KBM-7 (cell line): ENCODE measurements at places on chromosomes 5 and 9.

- DNase-seq, result no peak
Measured at GRCh38 chr9:130450344-130451003, 5.7 kb downstream of the ASS1 start.

GRCh38 chr5:67732471-67732870, 483.1 kb upstream of the PIK3R1 start:
- DNase-seq, result no peak

- DNase-seq, result peak; percentile 11
Measured at GRCh38 chr5:14937254-14937653, 65.7 kb upstream of the ANKH start.

DNA sequence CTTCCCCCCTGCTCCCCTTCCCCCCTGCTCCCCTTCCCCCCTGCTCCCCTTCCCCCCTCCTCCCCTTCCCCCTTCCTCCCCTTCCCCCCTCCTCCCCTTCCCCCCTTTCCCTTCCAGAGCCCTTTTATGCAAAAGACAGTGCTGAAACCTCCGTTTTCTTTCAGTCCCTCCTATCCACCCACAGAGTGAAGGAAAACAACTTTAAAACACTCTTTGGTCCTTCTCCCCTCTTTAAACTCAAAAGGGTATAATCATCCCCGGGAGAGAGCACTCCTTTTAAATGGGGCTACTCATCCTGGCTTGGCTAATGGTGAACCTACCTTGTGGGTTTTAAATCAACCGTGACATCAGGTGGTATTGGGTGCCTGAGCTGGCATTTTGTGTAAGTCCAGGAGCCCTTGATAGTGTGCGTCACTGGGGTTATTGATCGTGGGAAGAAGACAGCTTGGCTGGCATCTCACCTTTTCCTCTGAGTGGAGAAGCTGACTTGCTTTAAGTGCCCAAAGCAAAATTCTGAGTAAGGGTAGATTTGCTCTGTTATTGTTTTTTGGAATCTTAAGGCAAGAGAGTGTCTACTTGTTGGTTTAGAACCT, 2.7 kb downstream of the LARP1 start:
- no peak for DNase-seq

- DNase-seq, result peak; percentile 24
Measured at GRCh38 chr5:126234563-126235195, 188.5 kb upstream of the GRAMD2B start.

DNA sequence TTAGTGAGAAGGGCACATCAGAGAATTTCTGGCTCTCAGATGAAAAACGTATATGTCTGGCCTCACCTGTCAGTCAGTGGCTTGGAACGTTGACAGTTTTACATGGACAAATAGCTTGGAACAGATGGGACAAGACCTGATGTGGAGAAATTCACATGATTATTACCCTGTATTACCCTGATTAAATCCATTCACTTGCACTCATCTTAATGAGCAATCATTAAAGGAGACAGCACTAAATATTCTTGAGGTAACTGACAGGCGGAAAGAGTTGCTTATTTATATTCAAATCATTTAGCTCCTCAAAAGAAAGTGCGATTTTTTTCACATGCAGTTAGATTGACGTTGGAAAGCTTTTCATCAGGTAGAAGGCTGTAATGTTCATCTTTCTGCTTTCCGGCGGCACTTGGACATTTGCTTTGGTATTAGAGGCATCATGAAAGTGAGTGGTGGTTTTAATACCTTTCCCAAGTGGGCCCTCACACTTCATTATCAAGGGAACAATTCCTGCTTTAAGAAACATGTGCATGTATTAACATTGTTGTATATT, 11.7 kb upstream of the TAS2R1 start:
- DNase-seq, result no peak

GRCh38 chr9:70405808-70406433, 8.5 kb downstream of the KLF9 start:
- no peak for DNase-seq

DNA sequence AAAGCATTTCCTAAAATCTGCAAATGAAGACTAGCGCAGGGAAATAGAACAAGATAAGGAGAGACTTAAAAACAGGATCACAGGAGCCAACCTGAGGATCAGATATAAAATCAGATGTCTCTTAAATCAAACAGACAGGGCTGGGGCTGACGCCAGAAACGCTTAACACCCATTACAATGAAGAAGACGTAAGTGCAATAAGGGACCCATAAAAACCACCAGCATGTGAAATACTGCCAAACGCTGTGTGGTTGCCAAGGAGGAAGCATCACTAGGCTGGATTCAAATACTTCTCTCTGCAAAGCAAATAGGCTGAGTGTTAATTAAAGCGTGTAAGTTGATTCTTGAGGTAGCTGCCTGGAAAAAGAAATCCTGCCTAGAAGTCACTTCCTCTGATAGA, 74.4 kb upstream of the ATP10B start:
- peak; percentile 13 for DNase-seq

DNA sequence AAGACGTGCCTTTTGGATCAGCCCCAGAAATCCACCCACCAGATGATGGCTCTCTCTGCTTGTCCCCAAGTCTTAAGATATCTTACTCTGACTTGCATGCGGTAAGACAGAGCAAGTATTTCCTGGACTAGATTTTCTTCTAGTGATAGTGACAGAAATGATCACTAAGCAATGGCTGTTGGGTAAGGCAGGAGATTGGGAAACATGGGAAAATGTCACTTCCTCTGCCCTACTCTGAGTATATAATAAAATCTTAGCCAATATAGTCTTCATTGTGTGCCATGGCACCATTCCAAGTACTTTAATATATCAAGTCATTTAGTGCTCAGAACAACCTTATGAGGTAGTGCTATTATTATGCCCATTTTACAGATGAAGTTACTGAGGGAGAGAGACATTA, 31.0 kb upstream of the GNA14 start:
- no peak for DNase-seq

- DNase-seq, result no peak
Measured at GRCh38 chr5:137754961-137755762, 999 bp upstream of the HNRNPA0 start.

DNA sequence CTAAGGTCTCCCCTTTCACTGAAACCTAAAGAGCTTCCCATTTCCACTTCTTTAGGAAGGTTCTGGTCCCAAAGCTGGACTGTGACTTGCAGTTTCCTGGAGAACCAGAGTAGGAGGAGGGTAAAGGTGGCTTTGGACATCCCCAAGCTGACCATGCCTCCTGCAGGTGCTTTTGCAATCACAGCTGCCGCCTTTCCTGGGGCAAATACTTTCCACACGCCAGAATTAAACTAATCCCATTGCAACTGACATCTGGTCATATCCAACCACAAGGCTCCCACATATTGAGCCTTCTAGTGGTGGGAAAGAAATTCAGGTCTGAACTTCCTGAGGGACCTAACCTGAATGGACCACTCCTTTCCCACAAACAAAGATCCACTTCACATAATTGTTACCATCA, 92.7 kb downstream of the NRG2 start:
- DNase-seq, result no peak

DNA sequence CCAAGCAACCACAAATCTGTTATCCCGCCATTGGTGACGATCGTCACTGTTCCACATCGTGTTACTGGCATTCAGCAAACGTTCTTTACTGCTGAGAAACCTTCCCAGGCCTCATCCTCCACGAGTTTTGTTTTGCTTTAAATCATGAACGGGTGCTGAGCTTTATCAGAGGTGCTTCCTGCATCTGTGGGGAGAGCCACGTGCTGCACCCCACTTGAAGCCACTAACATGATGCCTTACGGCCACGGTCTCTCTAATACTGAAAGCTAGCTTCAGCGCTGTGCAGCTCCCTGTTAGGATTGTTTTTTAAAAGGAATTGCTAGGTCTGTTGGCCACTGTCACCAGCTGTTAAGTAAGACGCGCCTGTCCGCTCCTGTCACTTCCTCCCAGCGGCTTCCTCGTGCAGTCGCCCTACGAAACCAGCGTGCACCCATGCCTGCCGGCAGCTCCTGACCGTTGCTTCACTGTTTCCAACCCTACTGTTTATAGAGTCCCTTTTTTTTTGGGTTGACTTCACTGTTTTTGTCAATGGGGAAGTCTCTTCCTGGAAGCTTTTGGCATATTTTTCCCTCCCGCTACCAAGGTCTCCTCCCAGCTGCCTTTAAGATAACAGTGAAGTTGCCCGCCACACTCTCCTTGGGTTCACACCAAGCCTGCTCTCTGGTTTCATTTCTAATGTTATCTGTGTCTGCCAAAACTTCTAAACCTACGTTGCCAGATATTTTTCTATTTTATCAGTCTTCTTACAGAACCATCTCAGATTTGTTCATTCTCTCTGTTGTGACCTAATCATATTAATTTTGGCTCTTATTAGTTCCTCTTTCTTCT, 20.3 kb downstream of the LPCAT1 start:
- peak; percentile 62 for DNase-seq

DNA sequence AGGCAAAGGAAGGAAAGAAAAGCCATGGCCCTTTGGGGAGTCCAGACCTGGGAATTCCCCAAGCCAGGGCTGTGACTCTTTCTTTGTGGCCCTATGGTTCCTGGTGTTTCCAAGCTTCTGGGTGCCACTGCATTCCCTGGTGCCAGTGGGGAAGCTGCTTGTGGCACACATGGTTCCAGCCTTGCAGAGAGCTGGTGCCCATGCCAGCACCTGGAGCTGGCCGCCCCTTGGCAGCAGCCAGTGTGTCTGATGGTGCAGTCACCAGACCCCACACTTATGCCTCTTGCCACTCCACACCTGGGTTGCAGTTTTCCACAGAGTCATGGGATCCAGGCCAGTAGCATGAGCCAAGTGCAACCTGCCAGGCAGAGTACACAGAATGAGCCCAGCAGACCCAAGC, 1495.3 kb upstream of the NUDT12 start:
- DNase-seq, result no peak

DNA sequence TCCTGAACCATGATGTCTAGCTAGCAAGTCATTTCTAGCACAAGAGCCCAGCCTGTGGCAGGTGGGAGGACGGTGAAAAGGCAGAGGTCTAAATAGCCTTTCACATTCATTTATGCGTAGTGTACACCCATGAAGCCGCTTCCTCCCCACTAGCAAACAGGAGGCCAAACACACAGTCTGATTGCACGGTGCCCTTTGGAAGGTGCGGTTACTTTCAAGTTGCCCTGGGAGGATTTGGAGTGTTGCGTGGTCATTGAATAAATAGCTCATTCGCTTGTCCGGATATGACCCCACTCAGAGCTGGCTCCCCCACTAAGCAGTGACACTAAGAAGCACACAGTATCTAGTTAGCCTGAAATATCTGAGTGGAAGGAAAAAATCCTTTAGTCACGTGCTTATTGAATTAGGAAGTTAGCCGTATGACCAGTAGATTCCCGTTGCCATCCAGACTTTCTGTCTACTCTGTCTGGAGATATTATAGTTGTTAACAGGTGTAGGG, 664 bp upstream of the ARSB start:
- no peak for DNase-seq

GRCh38 chr9:114914139-114914538, 16.3 kb downstream of the TNFSF8 start:
- DNase-seq, result no peak

- DNase-seq, result no peak
Measured at GRCh38 chr9:18747595-18747994, 273.6 kb downstream of the ADAMTSL1 start.

DNA sequence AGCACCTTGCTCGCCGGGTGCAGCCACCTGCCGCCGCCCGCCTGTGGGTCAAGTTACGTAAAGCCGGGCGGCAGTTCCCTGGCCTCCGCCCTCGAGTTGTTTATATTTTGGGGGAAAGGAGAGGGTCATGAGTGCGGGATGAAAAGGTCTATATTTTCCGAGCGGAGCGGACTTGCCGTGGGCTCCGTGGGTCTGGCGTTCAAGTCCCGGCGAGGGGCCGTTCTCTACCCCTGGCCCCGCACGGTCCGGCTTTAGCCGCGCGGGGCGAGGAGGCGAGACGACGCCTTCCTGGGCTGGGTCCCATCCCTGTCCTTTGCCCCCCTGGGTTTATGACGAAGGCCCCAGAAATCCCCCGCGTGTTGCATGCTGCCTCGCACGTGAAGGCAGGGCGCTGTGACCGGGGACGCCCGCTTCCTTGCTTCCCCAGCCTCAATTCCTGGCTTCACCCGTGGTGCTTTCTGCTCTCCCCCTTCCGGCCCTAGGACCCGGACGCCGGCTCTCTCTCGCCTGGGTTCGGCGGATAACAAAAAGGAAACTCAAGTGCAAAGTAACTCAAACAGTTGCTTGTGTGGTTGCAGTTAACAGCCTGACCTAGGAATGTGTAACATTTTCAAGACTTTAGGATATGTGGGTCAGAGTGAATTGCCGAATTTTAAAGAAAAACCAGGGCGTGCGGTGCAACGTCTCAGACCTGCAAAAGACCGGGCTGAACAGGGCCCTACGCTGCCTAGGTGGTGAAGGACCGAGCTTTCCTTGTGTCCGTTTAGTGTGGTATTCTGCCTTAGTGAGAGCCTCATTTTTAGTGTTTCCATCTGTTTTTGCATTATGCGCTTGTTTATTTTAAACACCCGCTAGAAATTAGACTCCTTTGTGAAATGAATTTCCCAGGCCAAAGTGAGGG, 810 bp downstream of the VPS13A start:
- DNase-seq, result peak; percentile 62

- DNase-seq, result no peak
Measured at GRCh38 chr5:110256298-110256697, 470.2 kb downstream of the TMEM232 start.

DNA sequence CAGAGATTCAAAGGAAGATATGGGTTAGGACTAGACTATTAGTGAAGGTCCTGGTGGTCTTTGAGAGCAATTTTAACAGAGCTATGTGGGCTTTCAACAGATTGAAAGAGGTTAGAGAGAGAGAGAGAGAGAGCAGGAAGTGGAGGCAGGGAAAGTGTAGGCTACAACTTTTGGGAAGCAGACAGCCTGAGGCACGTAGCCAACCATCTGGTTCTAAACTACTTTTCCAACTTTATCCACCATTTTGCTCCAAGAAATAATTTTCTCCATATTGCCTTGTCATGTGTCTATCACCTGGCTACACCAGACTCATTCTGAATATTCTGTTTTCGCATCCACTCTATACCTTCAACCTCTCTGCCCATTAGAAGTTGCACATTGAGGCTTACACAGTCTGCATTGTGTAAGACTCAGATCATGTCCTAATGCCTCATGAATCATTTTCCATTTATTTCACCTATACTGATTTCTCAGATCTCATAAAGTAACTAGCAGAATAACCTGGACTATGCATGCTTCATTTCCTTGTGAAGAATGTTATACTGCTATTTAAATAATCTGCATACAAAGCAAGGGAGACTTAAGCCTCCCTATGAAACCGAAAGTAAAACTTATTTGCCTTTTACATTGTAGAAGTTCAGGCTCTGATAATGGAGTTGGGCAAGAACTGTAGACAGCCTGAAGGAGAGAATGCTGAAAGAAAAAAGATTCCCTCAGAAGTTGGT, 235.6 kb downstream of the ELAVL2 start:
- no peak for DNase-seq

GRCh38 chr5:2502970-2503594, 248.4 kb downstream of the IRX2 start:
- DNase-seq, result no peak

- no peak for DNase-seq
Measured at GRCh38 chr5:125057912-125058826, 311.7 kb upstream of the ZNF608 start.

DNA sequence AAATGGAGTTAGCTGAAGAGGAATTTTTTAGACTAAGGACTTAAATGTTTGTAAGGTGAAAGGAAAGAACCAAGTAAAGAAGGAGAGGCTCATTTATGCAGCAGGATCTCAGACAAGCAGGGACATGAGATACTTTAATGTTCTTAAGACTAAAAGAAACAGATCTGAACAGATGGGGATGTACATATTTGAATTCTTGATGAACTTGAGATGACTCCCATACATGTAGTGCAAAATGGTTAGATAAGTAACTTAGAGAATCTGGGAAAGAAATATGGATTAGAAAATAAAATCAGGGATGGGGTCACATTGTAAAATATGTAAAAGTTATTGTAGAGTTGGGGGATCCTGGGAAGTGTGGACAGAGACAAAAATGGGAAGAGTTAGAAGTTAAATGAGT, 27.1 kb upstream of the PSAT1 start:
- no peak for DNase-seq
